ENCODE measurements at places on chromosomes 5 and 9. TPM values are rescaled to one million over a fixed set of nuclear protein-coding genes. Genes with fewer than 3 reads are reported as not detected.
A peak's percentile ranks its signal among the peaks of the same experiment; 100 is the strongest.

GRCh38 chr5:137200906-137201700 is 298.0 kb downstream of the SPOCK1 start:
- no peak for DNase-seq

Gene FRMPD1
- 0.06 TPM for total RNA-seq

GRCh38 chr9:61666849-61667371 is 477.1 kb downstream of the SPATA31A7 start:
- DNase-seq: no peak

DNA sequence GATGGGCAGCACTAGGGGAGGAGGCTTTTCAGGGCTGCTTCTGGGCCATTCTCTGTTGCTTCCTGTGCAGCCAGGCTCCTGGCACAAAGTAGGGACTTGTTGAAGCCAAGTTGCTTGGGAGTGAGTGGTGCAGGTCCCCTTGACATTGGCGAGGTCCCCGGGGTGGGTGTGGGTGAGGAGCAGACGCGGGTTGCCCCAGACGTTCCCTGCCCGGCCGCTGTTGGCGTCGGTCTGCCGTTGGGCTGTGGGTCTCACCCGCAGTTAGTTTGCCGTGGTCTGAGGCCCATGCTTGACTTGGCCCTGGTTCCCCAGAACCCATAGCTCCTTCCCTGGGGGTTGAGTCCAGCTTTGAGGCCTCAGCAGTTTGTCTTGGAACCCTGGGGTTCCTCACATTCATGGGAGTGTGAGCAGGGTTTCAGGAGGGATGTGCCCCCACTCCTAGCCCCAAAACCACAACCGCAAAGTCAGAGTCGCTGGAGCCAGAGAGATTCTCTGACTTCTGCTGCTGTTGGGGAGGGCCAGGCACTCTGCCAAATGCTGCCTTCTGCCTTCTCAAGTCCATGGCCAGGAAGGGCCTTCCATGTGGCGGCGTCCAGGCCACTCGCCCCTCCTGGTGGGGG is 77.5 kb downstream of the RXRA start:
- DNase-seq: peak; percentile 93

GRCh38 chr9:89766991-89767390 is 162.2 kb downstream of the GADD45G start:
- no peak for DNase-seq

Gene PHF24
- not detected for total RNA-seq

DNA sequence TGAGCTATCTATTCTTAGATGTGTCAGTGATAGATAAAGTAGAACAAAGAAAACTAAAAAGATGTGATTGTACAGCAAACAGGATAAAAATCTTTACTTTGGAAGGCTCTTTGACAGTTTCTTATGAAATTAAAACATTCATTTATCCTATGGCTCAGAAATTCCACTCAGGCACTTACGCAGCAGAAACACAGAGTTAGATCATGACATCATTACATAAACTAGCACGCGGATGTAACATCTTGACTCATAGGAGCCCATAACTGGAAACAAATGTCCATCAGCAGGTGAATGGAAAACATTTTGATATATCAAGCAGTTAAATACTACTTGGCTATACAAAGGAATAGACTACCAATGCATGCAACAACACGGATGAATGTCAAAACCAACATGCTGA is 45.3 kb downstream of the ICE1 start:
- DNase-seq: no peak

Gene ISOC1
- total RNA-seq: 37.4 TPM

Gene SAXO1
- not detected for total RNA-seq

- peak; percentile 81 for DNase-seq
Measured at GRCh38 chr5:174829511-174829864, 105.1 kb downstream of the MSX2 start.

Gene STPG3
- total RNA-seq: not detected

GRCh38 chr9:86464242-86464641 is 110.0 kb upstream of the TUT7 start:
- DNase-seq: peak; percentile 7

Gene SOX30
- 0.11 TPM for total RNA-seq

- no peak for DNase-seq
Measured at GRCh38 chr5:17305017-17305416, 87.6 kb downstream of the BASP1 start.

GRCh38 chr5:16883176-16883575 is 52.9 kb downstream of the MYO10 start:
- no peak for DNase-seq

GRCh38 chr5:131630208-131630962 is 4.6 kb downstream of the RAPGEF6 start:
- DNase-seq: no peak
